ENCODE measurements at places on chromosomes 13 and 19. TPM values are rescaled to one million over a fixed set of nuclear protein-coding genes. Genes with fewer than 3 reads are reported as not detected.

- H3K36me3 ChIP-seq: no peaks in the 10 kb centered on the region
- no peak overlapping the region for H3K27ac ChIP-seq
- no peak overlapping the region for H3K4me3 ChIP-seq
Observed at GRCh38 chr19:29504454-29504853, 21.3 kb upstream of the VSTM2B start.

- peaks cover 19% of the 10 kb centered on the region for H3K27me3 ChIP-seq
- no peak overlapping the region for H3K27ac ChIP-seq
- H3K4me3 ChIP-seq: no peak overlapping the region
- no peaks in the 10 kb centered on the region for H3K36me3 ChIP-seq
- no peak for DNase-seq
Observed at GRCh38 chr19:47402504-47402903, 16.8 kb downstream of the MEIS3 start.

GRCh38 chr19:44954278-44954648, 917 bp upstream of the CLPTM1 start:
- DNase-seq: no peak
- H3K36me3 ChIP-seq: no peaks in the 10 kb centered on the region
- no peaks in the 10 kb centered on the region for H3K27me3 ChIP-seq
- no peaks in the 10 kb centered on the region for H3K4me1 ChIP-seq

DNA sequence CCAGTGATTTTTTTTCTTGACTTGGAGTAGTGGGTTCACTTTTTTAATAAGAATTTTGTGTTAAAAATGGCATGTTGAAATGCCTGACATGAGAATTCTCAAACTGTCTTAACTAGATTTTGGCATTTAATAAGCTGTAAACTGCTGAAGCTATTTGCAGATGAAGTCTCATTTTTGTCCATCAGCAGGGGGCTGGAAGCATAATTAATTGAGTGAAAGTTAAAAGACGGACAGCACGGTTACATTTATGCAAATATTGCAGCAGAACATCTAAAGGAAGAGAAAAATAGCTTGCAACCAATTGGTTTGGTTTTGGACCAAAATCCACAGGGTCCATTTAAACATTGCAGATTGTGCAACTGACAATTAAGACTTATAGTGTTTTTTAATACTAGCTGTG, 837.3 kb upstream of the KLHL1 start:
- no peaks in the 10 kb centered on the region for H3K36me3 ChIP-seq
- H3K27me3 ChIP-seq: no peaks in the 10 kb centered on the region
- no peaks in the 10 kb centered on the region for H3K4me1 ChIP-seq
- no peak overlapping the region for H3K27ac ChIP-seq

Gene ZIM2
- 1.5 TPM for total RNA-seq

Gene CLN5
- total RNA-seq: 28.5 TPM

All from sigmoid colon (tissue), 7 donors.